Activated CD4-positive, CD25-positive, alpha-beta regulatory T cell treated with anti-CD3 and anti-CD28 coated beads, Interleukin-2, amount 50 U/mL, for 72 hours (primary cell): ENCODE measurements at places on chromosomes 1 and 21.

DNA sequence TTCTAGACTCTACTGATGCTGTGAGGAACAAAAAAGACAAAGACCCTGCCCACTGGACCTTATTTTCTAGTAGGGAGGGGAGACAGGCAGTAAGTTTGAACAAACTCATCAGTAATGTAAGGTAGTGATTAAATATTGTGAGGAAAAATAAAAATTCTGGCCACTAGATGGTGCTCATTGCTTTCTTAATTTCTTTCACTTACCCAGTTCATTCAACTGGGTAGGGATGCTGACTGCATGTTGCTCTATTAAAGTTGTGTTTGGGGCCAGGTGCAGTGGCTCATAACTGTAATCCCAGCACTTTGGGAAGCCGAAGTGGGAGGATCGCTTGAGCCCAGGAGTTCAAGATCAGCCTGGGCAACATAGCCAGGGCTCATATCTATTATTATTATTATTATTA, 6.3 kb upstream of the KYAT3 start:
- no peak for DNase-seq

GRCh38 chr1:152022474-152022873, 14.3 kb downstream of the S100A11 start:
- no peak for DNase-seq

- no peak for DNase-seq
Measured at GRCh38 chr1:228963795-228964177, 228.5 kb downstream of the RHOU start.

- DNase-seq: no peak
Measured at GRCh38 chr1:244365809-244366208, 85.9 kb downstream of the ADSS2 start.

- no peak for DNase-seq
Measured at GRCh38 chr1:220809704-220810103, 23.0 kb downstream of the MTARC1 start.

- no peak for DNase-seq
Measured at GRCh38 chr1:179803104-179803503, 60.0 kb downstream of the FAM163A start.

GRCh38 chr1:68128157-68128556, 77.7 kb upstream of the DIRAS3 start:
- no peak for DNase-seq

- DNase-seq: no peak
Measured at GRCh38 chr1:205304046-205304694, 17.4 kb downstream of the NUAK2 start.

DNA sequence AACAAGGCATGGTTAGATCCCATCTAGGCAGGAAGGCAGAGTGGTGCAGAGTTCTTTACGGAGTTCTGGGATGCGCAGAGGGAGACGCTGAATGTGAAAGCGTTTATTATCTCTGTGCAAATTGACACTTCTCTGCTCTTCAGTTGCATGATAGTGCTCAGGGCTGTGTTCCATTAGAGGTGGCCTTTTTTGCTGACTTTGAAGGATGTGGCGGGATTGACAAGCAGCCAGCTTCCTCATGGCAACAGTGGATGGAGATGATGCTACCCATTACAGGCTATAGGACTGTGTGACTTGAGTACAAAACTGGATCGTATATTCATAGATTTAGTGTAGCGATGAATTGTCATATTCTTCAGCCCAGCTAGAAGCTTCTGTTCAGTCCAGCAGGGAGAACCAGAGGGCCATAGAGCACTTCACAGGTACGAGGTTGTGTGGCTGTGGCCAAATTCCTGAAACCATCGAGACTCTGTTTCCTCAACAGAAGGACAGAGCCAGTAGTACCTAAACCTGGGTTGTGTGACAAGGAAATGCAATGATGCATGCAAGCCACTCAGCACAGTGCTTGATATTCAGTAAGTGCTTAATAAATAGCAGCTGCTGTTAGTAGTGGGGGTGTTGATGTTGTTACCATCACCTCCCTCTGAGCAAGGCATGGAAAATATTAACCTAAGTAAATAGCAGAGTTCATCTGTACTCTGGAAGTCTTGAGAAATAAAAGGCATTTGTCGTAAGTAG, 430.0 kb upstream of the KAZN start:
- DNase-seq: no peak

GRCh38 chr1:25100151-25100833, 132.0 kb downstream of the SYF2 start:
- DNase-seq: no peak

GRCh38 chr1:26535201-26535600, 5.6 kb downstream of the RPS6KA1 start:
- no peak for DNase-seq

DNA sequence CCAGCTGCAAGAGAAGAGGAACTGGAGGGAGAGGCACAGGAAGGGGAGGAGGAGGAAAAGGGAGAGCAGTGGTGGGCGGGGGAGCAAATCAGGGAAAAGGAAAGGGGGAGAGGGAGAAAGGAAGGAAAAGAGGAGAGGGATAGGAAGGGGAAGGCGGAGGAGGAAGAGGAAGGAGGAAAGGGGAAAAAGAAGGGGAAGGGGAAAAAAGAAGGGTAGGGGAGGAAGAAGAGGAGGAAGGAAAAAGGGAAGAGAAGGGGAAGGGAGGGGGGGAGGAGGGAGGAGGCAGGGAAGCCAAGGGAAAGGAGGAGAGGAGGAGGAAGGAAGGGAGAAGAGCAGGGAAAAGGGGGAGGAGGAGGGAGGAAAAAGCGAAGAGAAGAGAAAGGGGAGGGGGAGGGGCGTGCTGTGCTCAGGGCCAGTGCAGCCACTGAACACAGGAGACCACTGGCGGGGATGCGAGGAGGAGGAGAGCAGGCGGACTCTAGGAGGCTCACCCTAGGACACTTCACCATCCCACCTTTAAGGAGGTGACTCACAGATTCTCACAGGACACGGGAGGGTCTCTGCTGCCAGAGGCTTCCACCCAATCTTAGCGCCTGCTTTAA, 33.1 kb downstream of the PGBD5 start:
- DNase-seq: no peak

GRCh38 chr1:80054129-80054528, 1047.6 kb upstream of the ADGRL4 start:
- no peak for DNase-seq

DNA sequence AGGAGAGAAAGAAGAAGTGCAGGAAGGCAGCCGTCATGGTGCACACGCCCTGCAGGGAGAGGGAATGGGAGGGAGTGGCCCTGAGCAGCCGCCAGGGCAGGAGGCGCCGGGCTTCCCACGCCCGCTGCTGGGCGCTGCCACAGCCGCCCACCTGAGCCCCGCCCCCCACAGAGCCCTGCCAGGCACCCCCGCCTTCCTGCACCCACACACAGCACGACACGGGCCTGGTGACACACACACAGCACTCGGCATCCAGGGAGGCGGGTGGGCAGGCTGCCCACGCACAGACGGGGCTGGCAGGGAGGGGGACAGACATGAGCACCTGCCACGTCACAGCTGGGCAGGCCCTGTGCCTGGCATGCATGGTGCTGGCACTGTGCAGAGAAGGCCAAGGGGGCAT, 27.5 kb downstream of the ADGRB2 start:
- DNase-seq: no peak

DNA sequence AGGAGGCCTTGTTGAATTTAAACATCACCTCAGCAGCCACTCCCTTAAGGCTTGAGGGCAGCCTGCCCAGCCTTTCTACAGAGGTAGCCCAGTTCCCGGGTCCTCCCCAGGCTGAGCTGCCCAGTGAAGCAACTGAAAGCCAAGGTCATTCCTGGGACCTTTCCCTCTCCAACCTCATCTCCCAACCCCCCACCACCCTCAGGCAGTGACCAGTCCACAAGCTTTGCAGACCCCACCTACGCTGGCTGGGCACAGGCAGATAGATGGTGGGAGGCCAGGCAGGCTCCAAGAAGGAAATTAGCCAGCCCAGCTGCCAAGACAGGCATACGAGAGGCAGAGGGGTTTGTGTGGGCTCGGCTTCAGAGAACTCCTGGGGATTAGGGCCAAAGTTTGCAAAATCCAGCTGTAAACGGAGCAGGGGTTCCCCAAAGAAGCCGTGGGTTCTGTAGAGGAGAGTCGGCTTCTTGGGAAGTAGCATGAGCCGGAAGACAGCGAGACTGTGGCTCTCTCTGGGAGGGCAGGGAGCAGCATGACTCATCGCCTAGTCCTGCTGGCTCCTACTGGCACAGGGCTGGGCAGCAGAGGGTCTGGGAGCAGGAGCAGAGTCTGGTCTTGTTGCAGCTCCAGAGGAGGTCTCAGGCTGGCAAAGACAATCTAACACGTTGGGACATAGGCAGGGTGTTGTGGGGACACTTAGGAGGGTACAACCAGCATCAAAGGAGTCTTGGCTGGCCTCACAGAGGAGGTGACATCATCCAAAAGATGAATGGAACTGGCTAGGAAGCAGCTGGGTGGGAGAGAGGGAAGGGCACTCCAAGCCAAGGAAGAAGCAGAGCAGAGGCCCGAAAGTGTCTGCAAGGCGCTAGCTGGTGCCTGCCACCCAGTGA, 2.8 kb upstream of the ZC3H12A start:
- DNase-seq: no peak

- peak; percentile 45 for DNase-seq
Measured at GRCh38 chr1:37691497-37692077, 729 bp upstream of the CDCA8 start.

- no peak for DNase-seq
Measured at GRCh38 chr1:172069534-172069933, 228.2 kb downstream of the DNM3 start.

DNA sequence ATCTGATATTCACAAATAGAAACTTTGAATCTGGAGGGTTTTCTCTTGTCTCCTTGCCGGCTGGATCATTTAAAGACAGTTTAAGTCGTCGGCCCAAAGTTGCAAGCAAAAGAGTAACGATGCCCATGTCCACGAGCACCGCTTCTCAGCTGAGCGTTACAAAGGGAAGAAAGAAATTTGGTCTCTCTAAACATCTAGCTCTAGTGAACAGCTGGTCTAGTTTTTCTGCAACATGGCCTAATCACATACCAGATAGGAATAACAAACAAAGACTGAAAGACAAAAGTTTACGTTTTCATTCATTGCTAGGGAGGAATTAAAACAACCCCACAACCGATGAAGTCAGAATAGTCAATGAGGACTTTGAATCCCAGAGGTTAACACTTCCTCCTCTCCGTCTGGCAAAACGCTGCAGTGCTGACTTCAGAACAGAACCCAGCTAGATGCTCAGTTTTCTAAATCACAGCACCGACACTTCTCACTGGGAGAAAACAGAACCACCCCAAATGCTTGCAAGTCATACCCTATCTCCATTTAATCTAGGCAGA, 69.4 kb downstream of the NTPCR start:
- no peak for DNase-seq

DNA sequence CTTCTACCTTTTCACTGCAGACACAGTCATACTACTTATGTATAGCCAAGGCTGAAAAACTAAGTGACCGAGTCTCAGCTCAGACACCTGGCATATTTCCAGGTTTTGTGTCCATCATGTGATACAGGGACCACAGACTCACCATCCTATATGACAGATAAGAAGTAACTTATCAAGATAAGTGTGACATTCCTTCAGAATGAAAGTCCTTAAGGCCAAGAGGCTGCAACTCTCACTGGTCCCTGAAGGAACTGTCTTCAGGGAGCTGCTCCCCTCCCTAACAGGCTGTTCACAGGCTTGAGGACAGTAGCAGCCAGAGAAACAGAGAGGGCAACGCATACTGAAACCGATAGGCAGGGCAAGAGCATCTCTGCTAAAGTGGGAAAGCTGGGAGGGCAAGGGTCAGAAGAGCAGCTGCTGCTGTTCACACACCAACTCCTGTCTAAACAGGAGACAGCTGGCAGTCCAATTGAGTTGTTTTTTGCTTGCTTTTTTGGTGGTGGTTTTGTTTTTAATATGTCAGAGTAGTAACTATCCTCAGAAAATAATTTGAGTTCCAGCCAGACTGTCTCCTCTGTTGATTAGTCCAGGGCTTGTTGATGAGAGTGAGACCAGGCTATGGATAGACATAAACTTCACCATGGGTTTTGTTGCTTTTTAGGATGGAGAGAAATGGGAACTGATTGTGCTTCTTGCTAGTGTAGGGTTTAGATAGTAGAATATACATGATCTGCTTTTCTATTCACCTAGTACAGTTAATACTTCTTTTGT, 67.7 kb downstream of the MACF1 start:
- DNase-seq: no peak
